OCI-M1 (cell line): ENCODE measurements at places on chromosomes 7 and 10.

DNA sequence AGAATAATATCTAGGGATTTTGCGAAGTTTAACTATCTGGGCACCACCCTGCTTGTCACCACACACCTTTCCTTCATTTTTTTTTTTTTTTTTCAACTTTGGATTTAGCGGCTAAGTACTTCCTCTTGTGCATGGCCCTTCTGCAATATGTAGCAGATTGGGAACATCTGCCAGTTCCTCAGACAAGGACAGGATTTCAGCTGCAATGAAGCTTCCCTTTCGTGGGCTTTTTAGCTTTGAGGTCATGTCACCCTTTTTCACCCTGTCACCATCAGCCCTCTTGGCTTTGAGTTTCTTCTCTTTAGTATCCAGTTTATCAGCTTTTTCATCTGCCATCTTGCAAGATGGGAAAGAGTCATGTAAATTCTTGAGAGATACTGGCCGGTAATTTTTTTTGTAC is 81.6 kb upstream of the ETV1 start:
- no peak for DNase-seq

- DNase-seq, result peak; percentile 77
Observed at GRCh38 chr10:93357680-93358079, 124.5 kb downstream of the MYOF start.

DNA sequence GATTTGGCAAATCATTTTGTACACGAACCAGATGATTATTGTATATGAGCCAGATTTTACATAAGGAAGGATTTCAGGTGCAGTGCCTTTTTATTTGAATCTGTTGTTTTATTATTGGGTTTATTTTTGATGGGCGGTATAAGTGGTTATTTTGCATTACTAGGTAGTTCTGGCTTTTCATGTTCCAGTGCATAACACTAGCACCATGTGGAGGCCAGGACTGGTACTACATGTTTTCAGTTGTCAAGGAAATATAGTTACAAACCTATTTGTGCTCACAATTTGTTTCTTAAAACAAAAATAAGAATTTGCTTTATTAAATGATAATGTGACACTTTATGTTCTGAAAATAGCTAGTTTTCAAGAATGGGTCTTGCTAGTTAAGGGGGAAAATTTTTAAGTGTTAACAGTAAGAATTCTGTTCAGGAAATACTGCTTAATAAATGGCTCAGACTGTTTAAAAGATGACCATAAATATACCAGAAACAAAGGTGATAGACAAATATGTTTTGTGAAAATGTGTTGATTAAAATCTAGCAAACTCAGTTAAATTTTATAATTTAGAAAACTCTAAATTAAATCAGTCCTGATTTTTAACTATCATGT is 7.1 kb upstream of the SEMA3E start:
- peak; percentile 82 for DNase-seq

DNA sequence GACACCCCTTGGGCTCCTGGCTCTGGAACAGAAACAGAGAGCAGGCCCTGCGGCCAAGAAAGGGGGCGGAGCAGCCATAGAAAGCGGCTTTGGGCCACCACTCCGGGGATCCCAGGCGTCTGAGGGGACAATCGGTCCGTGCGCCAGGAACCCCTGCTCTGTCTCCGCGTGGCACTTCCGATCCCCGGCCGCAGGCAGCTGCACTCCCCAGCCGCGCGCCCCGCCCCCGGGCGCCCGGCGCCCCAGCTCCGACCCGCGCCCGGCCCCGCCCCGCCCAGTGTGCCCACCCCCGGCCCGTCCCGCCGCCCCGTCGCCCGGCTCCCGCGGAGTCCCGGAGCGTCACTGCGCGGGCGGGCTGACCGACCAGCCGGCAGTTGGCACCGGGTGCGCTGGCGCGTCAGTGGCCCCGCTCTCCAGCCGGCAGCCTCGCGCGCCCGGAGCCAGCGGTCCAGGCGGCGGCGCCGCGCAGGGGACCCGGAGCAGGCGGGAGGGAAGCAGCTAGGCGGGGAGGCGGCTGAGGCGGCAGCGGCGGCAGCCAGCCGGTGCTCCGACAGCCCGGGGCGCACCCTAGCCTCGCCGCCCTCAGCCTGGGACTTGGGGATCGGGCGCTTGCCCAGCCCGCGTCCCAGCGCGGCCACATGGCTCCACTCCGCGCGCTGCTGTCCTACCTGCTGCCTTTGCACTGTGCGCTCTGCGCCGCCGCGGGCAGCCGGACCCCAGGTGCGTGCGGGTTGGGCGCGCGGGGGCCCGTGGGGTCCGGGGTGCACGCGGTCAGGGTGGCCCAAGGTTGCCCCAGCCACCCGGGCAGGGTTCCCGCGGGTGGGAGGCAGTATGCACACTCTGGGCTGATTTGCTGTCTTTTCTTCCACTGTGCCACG is at the start of gene ADAMTS14:
Gene ADAMTS14, plus strand, starts transcription at position 342 of the 878 bp plus-strand sequence. Its CDS starts 297 bp downstream, at position 639.
- peak; percentile 82 for DNase-seq

DNA sequence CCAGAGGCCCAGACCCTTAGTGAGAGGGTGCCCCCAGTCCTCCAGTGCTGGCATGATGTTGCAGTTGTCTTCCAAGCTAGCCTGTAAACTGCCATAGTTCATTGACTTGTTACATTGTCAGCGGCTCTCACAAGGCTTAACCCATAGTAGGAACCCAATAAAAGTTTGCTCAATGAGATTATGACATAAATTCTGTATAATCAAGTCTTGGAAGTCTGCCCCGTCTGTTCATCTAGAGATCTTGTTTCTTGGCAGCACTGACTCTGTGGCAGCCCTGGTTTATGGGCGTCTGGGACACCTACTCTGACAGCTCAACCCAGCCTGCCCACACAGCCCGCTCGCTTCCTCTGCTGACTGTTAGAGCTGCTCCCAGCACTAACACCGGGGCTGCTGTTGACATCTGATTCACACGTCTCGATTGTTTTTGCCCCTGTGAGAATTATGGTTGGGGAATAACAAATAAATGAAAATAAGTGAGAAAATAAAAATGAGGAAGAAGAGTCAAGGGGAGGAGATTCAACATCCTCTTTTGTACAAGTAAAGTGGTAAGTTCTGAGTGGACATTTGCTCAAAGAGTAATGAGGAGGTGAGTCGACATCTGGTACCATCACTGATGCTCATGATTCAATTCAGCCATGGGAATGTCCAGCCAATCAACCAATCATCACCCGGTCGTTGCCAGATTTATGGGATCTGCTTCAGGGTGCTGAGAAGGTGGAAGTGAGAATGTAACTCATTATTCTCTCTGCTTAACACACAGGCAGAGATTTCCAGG is 160.8 kb downstream of the SPAG6 start:
- DNase-seq, result no peak
